Activated naive CD8-positive, alpha-beta T cell treated with anti-CD3 and anti-CD28 coated beads, Interleukin-2, amount 50 U/mL, for 24 hours (primary cell): ENCODE measurements at places on chromosomes 6 and 20.
A peak's percentile ranks its signal among the peaks of the same experiment; 100 is the strongest.

- no peak for DNase-seq
Observed at GRCh38 chr6:137495703-137496336, 1.6 kb upstream of the OLIG3 start.

- no peak for DNase-seq
Observed at GRCh38 chr6:30876039-30876730, 8.1 kb upstream of the DDR1 start.

- no peak for DNase-seq
Observed at GRCh38 chr6:151617539-151617938, 123.7 kb downstream of the CCDC170 start.

- DNase-seq: no peak
Observed at GRCh38 chr6:28565823-28566526, 40.3 kb downstream of the GPX5 start.

- DNase-seq: no peak
Observed at GRCh38 chr20:11011653-11012052, 337.9 kb upstream of the JAG1 start.

DNA sequence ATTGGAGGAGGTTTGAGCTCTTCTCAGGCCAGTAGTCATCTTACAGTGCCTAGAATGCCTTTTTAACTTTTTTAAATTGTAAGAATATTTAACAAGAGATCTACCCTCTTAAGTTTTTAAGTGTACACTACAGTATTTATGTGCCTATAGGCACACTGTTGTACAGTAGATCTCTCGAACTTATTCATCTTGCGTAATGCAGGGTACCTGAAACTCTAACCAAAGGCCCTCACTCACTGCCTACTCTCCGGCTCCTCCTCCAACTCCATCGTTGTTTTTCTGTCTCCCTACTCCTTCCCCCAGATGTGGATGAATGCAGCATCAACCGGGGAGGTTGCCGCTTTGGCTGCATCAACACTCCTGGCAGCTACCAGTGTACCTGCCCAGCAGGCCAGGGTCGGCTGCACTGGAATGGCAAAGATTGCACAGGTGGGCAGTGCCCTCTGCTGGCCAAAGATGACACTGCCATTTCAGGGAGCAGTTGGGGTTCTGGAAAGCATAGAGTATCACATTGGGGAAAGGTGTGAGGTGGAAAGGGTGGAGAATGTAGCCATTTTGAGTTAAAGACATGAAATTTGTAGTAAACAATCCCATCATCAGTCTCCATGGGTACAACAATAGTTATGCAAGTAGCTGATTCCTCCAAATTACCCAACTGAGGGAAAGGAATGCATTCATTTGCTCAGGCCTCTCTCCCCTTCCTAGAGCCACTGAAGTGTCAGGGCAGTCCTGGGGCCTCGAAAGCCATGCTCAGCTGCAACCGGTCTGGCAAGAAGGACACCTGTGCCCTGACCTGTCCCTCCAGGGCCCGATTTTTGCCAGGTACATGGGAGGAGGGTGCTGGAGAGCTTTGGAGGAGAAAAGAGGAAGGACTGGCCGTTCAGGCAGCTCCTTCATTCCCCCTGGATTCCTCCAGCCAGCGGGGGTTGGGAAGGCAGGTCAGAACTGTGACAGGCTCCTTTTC lies 18.4 kb upstream of the ZNF76 start:
- DNase-seq: peak; percentile 78

DNA sequence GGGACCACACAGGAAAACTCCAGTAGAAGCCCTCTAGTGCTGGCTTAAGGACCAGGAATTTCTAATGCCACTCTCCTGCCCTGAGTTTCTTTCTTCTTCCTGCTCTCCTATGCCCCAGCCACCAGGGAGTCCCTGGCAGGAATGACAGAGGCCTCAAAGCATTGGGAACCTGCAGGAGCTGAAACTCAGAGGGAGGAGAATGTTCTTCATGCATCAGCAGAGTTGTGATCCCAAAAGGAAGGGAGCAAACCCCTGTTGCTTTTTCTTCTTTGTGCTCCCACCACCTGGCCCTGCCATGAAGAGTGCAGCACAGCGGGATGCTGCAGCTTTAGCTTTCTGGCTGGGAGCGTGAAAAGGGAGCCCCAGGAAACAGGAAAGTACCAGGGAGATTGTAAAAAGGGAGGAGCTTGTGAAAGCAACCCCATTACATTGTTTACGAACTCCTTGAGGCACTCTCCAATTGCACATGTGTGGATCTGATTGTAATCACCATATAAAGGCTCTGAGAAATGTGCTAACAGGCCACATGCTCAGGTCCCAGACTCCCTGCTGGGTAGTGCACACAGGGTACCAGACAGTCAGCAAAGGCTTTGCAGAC lies 34.7 kb upstream of the FKBP1A start:
- no peak for DNase-seq

DNA sequence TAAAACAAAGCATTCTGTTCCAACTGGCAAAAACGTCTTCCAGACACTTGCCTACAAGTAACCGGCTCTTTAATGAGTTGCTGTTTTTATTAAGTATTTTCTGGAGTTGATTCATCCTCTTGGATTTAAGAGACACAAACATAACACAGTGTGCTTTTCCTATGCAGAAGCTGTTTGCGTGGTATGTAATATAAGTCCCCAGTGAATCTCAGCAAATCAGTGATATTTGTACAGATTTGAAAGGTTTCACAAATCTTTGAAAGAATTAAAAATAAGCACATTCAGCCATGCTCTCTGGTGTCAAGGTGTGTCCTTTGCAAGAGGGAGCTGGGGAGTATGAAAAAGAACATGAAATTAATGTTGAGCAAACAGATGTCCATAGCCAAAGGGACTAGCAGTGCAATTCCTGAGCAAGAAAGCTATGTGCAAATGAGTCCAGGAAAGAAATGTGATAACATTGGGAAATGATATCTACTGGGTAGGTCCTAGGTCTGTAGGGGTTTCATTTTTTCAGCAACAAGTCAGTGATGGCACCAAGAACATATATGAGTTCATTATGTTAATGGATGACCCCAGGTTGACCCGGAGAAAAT lies 170.1 kb upstream of the PHACTR1 start:
- no peak for DNase-seq

DNA sequence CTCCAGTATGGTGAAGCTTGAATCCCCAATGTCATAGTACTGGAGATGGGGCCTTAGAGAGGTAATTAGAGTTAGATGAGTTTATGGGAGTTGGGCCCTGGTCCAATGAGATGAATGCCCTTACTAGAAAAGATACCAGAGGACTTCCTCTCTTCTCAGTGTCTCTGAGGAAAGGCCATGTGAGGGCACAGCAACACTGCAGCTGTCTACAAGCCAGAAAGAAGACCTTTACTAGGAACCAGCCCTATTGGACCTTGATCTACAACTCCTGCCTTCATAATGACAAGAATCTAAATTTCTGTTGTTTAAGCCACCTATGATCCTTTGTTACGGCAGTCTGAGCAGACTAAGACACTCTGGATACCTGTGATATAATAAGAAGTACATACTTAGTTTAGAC lies 31.4 kb upstream of the AKAP7 start:
- DNase-seq: no peak

- DNase-seq: no peak
Observed at GRCh38 chr6:17552861-17553260, 47.2 kb upstream of the FAM8A1 start.

DNA sequence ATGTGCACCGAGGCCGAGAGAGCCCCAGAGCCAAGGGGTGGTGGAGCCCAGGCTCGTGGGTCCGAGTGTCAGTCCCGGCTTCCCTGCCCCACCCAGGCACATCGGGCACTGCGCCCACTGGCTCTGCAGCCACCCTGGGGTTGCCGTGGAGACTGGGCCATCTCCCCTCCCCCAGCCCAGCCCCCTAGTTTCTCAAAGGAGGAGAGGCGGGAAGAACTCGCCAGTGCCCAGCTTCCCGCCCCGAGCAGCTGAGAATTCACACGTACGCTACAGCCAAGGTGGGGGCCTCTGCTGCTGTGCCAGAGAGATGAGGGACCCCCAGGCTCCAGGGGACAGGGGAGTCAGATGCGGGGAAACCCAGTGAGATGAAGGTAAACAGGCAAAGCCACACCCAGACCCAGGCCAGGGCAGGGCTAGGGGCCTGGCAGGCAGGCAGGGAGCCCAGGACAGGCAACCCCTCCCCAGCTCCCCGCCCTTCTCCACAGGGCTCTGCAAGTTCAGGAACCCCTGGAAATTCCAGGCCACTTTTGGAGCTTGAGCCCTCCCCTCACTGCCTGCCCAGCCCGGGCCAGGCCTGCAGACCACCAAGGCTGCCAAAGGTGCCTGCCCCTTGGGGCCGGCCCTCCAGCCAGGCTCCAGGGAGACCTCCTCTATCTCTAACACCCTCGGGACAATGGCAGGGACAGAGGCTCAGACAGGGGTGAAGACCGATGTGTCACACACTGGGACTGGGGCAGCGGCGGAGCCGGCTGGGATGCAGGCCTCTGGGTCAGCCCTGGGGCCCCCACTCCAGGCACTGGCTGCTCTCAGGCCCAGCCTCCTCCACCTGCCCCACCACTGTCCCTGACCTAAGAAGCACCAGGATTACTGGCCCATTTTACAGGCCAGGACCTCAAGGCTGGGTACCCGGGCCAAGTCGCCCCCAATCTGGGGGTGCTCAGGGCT lies 6.0 kb downstream of the LAMA5 start:
- DNase-seq: no peak

GRCh38 chr20:23998392-23998791 lies 9.8 kb upstream of the GGTLC1 start:
- DNase-seq: no peak

DNA sequence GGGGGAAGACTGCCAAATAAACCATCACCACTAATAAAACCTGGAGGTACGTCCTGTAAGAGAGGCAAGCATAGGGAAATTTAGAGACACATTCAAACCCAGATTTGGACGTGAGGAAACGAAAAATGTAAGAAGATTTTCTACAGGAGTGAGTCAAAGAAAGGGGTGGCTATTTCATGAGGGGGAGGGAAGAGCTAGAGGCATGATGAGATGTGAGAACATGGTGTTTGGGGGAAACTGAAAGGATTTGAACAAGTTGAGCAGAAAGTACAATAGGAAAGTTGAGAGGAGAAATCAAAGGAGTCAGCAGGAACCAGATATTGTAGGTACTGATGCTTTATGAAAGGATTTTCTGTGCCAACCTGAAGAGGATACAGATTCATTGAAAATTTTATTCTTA lies 179.1 kb upstream of the HS3ST5 start:
- no peak for DNase-seq

- DNase-seq: no peak
Observed at GRCh38 chr6:130980310-130981032, 82.6 kb downstream of the EPB41L2 start.

DNA sequence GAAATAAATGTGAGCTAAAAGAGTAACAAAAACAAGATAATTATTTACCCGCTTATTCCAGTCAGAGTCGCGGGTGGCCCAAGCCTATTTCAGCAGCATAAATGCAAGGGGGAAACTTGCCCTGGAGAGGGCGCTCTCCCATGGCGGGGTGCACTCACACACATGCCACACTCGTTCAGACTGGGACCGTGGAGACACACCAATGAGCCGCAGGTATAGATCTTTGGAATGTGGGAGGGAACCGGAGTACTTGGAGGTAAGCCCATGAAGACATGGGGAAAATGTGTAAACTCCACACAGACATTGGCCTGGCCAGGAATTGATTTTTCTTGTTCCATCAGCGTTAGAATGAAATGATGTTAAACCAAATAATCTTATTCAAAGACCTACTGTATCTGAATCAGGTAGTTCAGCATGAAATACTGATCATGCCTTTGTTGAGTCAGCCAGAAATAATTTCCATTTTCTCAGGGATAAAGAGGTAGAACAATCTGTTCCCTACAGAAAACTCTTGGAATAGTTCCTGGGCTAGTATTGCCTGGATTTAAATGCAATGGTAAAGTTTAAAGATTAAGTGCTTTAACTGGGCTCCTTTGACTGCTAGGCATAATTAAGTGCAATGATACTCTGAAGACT lies 191.5 kb downstream of the MCHR2 start:
- DNase-seq: no peak

DNA sequence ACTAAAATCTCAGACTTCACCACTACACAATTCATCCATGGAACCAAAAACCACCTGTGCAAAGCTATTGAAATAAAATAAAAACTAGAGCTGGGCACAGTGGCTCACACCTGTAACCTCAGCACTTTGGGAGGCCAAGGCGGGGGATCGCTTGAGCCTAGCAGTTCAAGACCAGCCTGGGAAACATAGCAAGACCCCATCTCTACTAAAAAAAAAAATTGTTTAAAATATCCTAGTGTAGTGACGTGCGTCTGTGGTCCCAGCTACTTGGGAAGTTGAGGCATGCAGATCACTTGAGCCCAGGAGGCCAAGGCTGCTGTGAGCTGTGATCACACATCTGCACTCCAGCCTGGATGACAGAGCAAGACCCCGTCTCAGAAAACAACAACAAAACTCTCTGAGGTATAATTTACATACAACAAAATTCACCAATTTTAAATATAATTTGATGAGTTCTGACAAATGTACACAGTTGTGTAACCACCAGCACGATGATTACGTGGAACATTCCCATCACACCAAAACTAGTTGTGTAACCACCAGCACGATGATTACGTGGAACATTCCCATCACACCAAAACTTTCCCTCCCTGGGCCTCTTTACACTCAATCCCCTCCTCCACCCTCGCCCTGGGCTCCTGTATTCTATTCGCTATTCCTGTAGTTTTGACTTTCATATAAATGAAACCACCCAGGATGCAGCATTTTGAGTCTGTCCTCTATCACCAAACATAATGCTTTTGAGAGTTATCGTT lies 107.5 kb downstream of the TAF4 start:
- no peak for DNase-seq

DNA sequence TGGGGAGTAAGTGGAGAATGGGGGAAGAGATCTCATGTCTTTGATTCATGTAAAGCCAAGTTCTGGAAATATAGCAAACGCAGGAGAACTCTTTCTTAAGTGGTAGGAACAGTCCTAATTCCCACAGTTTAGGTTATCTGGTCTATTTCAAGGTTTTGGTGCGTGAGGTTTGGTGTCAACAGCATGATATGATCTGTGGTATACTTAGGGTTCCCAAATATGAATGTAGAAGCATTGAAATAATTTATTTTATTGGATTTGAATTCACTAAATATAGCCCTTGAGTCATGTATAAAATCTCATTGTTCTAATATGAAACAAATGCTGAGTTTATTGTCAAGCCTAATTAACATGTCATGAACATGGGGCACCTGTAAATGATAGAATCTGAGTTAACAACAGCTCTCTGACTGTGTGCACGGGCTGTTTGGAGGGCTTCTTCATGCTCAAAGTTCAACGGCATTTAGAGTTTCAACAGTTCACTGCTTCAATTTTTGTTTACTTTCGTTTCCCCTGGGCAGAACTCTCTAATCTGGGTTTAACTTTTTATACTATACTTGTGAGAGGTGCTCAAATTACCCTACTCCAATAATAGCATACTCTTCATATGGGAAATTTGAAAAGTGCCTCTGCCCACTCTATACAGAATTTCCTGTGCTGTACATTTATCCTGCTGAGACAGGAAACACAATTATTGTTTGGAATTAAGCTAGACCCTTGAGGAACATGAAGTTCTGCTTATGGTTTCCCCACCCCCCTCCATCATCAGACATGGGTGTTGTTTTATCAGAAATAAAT lies 236.3 kb upstream of the ZNF217 start:
- no peak for DNase-seq

GRCh38 chr20:2167112-2167511 lies 65.5 kb downstream of the STK35 start:
- no peak for DNase-seq
